ENCODE measurements at places on chromosomes 1 and 21.

DNA sequence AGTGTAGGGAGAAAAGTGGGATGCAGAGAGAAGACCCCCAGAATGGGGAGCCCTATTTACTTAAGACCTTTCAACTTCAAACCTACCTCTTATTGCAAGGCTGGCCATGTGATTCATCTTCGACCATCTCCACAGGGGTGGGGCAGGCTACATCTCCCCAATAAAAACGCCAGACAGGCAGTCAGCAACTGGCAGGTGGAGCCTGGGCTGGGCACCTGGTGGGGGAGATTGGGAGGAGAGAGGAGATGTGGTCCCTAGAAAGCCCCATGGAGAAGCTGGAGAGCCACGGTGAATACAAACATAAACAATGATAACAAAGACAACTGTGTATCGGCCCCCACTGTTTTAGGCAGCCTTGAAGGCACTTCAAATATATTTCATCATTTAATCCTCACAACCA is 336.7 kb upstream of the PROX1 start:
- no peak for DNase-seq

DNA sequence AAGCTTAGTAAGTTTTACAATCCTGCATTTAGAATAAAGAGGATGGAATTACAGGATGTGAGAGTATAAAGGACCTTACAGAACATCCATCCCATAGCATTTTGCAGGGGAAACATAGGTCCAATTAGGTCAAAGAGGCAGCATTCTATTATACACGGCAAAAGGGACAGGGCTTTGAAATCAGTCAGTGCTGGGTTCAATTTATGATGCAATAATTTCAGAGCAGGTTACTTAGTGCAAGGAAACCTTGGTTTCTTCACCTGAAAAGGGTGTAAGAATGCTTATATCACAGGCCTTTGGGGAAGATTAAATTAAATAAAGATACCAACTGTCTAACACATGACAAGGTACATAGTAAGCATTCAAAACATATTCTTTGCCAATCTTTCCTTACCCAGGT is 17.1 kb upstream of the NTNG1 start:
- DNase-seq = no peak

GRCh38 chr1:66695116-66695515 is 57.1 kb upstream of the DYNLT5 start:
- no peak for DNase-seq

GRCh38 chr1:243716906-243717305 is 133.1 kb downstream of the AKT3 start:
- DNase-seq = no peak

- DNase-seq = no peak
Observed at GRCh38 chr1:84913555-84913892, 20.5 kb upstream of the LPAR3 start.

DNA sequence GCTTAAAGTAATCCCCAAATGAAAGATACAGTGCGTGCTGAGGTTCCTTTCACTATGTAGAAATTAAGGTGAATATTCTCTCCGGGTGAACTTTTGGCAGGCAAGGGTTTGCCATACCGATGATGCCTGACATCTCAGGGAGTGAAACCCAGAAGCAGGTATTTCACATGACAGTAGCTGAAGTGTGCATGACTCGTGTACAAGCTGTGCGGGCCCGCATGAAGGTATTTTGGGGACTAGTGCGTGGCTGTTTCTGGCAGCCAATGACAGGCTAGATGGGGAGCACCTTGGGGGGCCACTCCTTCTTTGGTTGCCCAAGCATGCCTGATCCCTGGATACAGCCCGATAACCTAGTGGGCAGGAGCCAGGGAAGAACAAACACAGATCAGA is 569.0 kb downstream of the SMYD3 start:
- no peak for DNase-seq

DNA sequence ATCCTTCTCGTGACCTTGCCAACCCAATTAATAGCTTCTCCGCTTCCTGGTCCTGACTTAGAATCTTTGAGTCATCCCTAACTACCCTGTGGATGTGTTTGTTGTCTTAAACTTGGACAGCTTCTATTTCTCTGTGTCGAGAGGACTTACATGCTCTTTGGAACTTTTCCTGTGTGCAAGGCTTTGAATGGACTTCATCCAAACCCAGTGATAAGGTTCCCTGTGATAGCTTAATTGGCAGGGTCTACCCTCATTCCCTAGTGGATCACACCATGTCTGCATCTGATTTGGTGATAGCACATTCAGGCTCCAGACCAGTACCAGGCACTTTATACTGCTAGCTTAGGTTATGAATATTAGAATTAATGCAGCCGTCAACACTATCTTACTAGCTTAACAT is 378.2 kb upstream of the KAZN start:
- no peak for DNase-seq

GRCh38 chr1:155173478-155174323 is at the start of gene TRIM46:
Gene TRIM46 (plus strand): TSS chr1:155173849. CDS start chr1:155173967, 118 bp downstream.
- peak; percentile 82 for DNase-seq

DNA sequence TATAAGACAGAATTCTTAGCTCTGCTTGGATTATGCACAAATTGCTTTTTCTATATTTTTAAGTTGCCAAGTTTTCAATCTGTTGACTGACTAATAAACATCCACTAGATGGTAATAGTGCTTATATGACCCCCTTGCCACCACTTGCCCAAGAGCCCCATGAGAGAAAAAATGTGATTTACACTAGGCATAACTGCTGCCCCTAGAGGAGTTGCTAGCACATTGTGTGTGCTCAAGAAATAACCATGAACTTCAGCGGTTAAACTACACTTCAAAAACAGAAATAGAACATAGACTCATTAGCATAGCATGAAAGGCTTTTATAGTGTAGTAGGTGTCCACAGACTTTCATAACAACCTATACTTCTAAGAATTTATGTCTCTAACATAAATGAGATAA is 61.4 kb downstream of the BRINP3 start:
- DNase-seq = no peak

DNA sequence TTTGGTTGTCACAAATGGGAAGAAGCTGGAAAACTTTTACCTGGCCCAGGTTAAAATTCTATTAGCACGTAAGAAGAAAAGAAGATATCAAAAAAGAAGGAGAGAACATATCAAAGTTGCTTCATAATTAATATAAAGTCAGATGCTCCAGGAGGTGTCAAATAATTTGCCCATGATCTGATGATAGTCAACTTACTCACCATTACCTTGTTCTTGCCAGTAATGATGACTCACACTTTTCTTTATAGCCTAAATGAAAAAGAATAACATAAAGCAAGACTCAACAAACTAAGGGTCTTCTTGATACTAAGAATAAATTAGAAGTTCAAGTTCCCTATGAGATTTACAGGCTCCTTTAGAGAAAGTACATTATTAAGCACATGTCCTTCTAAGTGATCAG is 580.4 kb downstream of the TTLL7 start:
- no peak for DNase-seq

DNA sequence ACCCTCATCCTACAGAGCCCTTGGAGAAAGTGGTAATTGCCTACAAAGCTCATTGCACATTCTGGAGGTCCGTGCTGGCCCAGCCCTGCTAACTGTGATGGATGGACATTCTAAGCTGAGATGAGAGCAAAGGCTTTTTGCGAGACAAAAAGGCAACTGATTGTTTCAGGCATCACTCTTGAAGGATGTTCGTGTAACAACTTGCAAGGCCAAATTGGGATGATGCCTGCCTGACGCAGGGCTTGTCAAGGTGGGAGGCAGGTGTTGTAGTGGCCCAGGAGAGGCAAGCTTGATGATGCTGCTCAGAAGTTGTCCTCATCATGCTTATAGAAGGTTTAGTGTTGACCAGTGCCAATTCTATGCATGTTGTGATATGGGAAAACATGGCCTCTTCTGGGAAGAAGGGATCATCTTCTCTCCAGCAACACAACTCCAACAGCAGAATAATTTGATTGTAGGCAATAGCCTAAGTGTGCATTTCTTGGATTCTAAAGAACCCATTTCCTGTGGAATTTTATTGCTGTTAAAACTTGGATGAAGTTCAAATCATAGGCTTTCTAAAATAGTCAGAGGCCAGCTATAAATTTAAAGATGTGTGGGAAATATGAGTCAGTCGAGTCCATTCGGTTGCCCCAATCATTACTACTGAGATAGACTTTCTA is 102.5 kb upstream of the COA6 start:
- no peak for DNase-seq

Data from CD4-positive, alpha-beta T cell treated with Interleukin-15 for 4 hours (primary cell).